ENCODE measurements at places on chromosomes 3 and 15. TPM values are rescaled to one million over a fixed set of nuclear protein-coding genes. Genes with fewer than 3 reads are reported as not detected.

AP3B2 gene
- 1.6 TPM for total RNA-seq

C2CD4A gene
- not detected for total RNA-seq

LRTM1 gene
- 0.49 TPM for total RNA-seq

CP gene
- total RNA-seq: 0.61 TPM

ANKDD1A gene
- total RNA-seq: 13.5 TPM

DGKG gene
- total RNA-seq: under 0.01 TPM

CAND2 gene
- total RNA-seq: 13.1 TPM

ZNF106 gene
- total RNA-seq: 98.2 TPM

SPATA12 gene
- total RNA-seq: not detected

CCRL2 gene
- total RNA-seq: 0.12 TPM

ROPN1 gene
- total RNA-seq: not detected

MST1R gene
- total RNA-seq: 1.1 TPM

CBLB gene
- 59.1 TPM for total RNA-seq

RAB6B gene
- total RNA-seq: 0.81 TPM

SNX22 gene
- 0.24 TPM for total RNA-seq

POPDC2 gene
- 0.61 TPM for total RNA-seq

TP63 gene
- 0.49 TPM for total RNA-seq

HCN4 gene
- not detected for total RNA-seq

LRRC34 gene
- total RNA-seq: 3.4 TPM

STRIT1 gene
- total RNA-seq: not detected

ROBO1 gene
- 99.3 TPM for total RNA-seq

ACKR2 gene
- not detected for total RNA-seq

ATP10A gene
- 13.1 TPM for total RNA-seq

FAM107A gene
- total RNA-seq: 0.32 TPM

FGF12 gene
- total RNA-seq: 2.3 TPM

SLC22A14 gene
- 0.49 TPM for total RNA-seq

DNASE1L3 gene
- total RNA-seq: not detected

ZSCAN2 gene
- total RNA-seq: 7.8 TPM

TMEM44 gene
- 17.7 TPM for total RNA-seq

NCKIPSD gene
- total RNA-seq: 20.2 TPM

GOLGA6L7 gene
- total RNA-seq: not detected

LXN gene
- total RNA-seq: 13.6 TPM

CELF6 gene
- total RNA-seq: 0.16 TPM

CELSR3 gene
- 1.6 TPM for total RNA-seq

GOLGA8M gene
- 0.16 TPM for total RNA-seq

CPNE4 gene
- total RNA-seq: not detected

SPRED1 gene
- total RNA-seq: 106 TPM

TPRG1 gene
- total RNA-seq: 0.97 TPM
